Stimulated activated CD4-positive, alpha-beta T cell treated with anti-CD3 and anti-CD28 coated beads, Interleukin-12 subunit alpha, Interleukin-12 subunit beta, amount 100 ng/mL, for 4 hours (primary cell): ENCODE measurements at places on chromosomes 16 and 17.

DNA sequence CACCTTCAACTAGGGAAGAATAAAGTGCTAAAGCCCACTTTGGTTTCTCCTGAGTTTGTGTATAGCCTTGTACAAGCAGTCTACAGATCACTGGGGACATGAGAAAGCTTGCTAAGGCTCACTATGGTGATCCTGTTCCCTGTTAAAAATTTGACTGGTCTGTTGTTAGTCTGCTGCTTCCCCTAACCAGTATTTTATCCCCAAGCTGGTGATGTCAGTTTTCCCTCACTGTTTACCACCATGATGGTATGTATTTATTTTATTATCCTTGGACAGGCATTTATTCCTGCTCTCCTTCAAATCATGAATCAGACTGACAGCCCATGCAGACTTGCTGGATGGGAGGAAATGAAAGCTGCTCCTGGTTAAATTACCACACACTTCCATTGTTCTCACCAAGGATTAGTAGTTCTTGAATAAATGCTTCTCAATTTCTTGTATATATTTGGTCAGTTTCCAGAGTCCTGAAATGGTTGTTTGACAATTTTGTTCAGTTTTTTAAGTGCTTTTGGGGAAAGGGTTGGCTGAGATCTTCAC is 99.6 kb downstream of the CA4 start:
- DNase-seq: no peak

GRCh38 chr17:2391597-2392251 is 9.1 kb downstream of the MNT start:
- DNase-seq: no peak

- DNase-seq: no peak
Observed at GRCh38 chr17:79650861-79651260, 40.0 kb upstream of the RBFOX3 start.

GRCh38 chr16:55494994-55495421 is 13.9 kb upstream of the LPCAT2 start:
- DNase-seq: no peak

DNA sequence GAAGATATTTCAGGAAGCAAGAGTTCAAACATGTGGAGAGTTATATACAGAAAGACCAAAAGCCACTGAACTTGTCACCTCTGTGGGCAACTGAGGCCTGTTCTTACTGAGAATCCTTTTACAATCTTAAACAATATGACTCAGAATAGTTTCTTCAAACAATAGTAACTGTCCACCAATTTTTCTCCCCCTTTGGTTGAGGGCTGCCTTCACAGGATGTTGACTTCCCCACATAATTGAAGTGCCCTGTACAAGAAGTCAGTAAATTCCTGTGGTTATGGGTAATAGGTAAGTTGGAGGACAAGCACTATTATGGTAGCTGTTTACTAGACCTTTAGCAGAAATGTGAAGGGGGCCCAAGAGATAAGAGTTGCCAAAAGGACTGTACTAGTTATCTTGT is 215.8 kb downstream of the CDH8 start:
- no peak for DNase-seq

GRCh38 chr16:59545721-59546120 is 811.6 kb upstream of the GOT2 start:
- no peak for DNase-seq

DNA sequence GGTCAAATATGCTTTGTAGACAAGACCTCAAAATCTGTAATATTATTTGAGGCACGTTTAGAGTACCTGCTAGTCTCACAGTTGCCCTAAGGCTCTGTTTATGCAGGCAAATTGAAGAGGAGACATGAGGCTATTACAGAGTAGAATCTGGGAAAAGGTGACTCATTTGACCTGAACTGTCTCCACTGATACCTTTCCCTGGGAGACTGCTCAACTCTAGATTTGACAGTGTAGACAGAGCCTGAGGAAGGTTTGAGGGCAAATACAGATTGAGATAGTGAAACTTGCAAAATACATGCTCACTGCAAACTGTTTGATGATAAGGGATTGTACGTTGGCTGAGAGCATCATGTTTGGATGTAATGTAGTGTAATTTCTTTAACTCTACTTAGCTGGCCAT is 1266.6 kb upstream of the CDH8 start:
- no peak for DNase-seq

DNA sequence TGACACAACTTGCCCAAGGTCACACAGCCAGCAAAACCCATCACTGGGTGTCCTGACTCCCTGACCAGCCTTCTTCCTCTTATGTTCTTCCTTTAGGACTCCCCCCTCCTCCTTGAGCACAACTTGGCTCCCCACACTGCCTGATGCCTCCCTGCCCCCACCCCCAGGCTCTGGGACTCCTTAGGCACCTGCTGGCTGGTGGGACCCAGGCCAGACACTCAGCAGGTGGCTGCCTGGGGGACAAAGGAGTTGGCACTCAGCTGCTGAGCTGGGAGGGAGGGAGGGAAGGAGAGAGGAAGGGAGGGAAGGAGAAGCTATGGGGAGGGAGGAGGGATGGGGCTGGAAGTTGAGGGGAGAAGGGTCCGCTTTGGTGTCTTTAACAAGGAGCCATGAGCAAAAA is 8.0 kb downstream of the SEZ6 start:
- no peak for DNase-seq

DNA sequence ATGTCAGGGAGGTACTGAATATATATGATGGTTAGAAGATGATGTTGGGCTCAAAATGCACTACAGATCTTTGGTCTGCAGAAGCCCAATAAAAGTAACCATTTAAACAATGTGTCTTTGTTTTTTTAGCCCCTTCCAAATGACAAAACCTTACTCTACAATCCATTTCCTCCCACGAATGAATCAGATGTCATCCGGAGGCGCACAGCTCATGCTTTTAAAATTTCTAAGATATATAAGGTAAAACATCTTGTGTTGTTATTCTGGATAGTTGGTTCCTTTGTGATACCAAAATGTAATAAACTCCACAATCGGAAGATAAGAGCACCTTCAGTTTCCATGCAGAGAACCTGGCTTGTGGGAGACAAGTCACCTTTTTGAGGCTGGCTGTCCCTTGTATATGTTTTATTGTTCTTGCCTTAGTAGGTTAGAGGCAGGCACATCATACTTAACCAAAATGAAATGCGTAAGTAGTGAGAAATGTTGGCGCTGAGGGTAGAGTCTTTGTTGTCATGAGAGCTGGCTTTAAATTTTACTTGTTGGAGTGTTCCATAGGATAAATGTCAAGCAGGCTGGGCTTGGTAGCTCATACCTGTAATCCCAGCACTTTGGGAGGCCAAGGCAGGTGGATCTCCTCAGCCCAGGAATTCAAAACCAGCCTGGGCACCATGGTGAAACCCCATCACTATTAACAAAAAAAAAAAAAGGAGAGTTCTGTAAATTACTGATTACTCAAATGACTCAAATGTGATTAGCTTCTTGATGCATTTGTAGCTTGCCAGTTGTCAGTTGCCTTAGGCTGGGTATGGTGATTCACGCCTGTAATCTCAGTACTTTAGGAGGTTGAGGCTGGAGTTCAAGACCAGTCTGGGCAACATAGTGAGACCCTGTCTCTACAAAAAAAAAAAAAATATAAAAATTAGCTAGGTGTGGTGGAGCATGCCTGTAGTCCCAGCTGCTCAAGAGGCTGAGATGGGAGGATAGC is 19.7 kb upstream of the SNTB2 start:
- DNase-seq: no peak

DNA sequence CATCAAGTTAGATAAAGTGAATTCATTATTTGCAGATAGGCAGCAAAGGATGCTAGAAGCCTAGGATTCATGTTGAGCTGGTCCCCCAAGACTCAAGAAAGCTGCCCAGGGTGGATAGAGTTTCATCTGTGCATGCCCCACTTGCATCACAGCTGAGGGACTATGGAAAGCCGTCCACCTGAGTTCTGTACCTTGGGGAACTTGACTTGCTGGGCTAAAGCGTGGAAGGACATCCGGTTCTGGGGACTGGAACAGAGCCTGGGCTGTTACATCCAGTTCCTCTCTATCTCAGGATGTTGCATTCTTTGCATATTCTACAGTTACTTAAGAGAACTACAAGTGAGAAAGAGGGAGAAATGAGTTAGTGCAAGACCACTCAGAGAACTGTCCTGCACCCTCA is 458.4 kb downstream of the SHISA9 start:
- DNase-seq: no peak

GRCh38 chr17:44038604-44039011 is 23.8 kb upstream of the TMEM101 start:
- no peak for DNase-seq

GRCh38 chr16:3879258-3879886 is 1.1 kb downstream of the CREBBP start:
- DNase-seq: peak; percentile 13

DNA sequence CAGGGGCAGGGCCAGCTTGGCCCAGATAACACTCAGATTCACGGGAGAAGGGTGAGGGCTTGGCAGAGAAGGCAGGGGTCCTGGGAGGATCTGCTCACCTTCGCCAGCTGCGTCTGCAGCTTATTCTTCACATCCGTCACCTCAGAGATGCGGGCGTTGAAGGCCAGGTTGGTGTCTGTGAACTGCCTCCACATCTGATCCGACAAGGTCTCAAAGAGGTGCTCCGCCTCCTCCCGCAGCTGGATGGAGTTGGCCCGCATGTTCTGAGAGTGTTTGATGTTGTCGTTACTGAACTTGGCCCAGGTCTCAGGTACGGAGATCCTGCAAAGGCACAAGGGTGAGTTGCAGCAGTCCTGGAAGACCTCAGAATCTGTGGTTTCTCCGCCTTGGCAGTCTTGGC is 18.9 kb downstream of the TEKT5 start:
- no peak for DNase-seq

- DNase-seq: no peak
Observed at GRCh38 chr17:71405101-71405500, 715.7 kb upstream of the SOX9 start.

- DNase-seq: no peak
Observed at GRCh38 chr16:2749936-2750335, 2.5 kb upstream of the SRRM2 start.
